ENCODE measurements at places on chromosomes 12 and 14.
A peak's percentile ranks its signal among the peaks of the same experiment; 100 is the strongest.

DNA sequence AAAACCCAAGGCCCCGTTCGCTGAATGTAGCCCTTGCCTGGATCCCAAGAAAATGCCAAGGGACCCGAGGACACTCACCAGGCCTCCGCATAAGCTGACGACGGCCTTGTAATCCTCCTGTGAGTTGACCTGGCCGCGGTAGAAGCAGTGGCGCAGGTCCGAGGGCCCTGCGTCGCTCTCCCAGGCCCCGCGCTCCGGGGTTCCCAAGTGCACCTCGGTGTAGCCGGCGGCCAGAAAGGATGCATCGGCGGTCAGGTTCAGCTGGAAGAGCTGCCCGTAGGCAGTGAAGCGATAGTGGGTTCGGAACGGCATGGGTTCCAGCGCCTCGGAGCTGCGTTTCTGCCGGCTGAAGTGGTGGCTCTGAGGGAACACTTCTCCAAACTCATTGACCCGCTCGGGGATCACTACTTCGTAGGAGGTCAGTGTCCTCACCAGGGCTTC is 1.2 kb downstream of the ADAMTS20 start:
- no peak for DNase-seq

GRCh38 chr14:55705651-55706364 is 125.8 kb downstream of the KTN1 start:
- peak; percentile 38 for DNase-seq

GRCh38 chr12:111842556-111843396 is 748 bp downstream of the MAPKAPK5 start:
- no peak for DNase-seq

DNA sequence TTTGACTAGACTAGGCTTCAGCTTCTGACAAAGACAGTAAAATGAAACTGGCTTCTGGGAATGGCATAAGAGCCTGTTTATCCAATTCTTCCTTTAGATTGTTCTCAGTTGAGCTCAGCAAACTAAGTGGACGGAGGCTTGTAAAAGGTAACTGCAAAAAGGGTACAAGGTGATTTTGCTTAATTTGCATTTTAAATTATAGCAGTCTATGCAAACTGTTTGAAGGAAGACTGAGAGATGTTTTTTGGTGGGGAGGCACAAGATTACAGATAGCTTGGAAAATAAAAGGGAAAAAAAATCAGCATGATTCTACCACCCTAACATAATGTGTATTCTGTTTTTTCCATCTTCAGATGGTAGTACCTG is 5.0 kb downstream of the SUSD6 start:
- no peak for DNase-seq

- no peak for DNase-seq
These were observed 508 bp upstream of the KCNH5 start for GRCh38 chr14:63045612-63046320.

DNA sequence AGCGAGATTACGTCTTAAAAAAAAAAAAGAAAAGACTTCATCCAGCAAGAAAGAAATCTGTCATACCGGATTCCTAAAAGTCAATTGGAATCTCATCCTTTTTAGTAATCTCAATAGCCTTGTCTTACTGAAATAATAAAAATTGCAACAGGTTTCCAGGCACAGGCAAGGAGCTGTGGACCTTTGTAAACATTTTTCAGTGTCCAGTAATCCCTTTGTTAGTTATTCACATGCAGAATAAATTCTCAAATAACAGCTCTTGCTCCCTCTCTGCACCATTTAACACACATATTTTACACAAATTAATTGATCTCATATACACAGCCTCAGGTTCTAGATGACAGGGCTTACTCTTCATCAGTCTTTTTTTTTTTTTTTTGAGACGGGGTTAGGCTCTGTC is 22.0 kb upstream of the CALM1 start:
- DNase-seq = no peak

DNA sequence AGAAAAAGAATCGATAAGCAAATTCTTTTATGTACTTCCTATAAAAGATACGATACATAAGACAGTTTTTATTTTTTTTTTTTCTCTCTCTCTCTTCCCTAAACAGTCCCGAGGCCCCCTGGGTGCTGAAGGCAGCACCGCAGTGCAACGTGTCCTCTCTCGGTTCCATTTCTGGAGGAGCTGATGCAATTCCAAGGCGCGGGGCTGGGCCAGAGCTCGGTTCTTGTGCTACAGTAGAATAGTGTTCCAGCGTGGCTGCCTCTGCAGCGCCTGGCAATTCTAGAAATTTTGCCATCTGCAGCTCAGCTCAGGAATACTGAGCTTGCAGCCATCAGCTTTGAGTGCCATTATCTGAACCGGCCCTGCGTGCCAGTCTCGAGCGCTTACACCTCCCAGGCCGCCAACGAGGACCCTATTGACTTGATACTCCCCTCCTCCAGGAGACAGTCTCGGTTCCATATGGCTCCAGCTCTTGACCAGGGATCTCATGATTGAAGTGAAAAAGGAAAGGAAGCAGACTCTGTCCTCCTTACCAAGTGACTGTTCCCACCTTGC is 630 bp downstream of the ALDH1L2 start:
- no peak for DNase-seq
